Stimulated activated CD8-positive, alpha-beta memory T cell treated with anti-CD3 and anti-CD28 coated beads, Interleukin-4, amount 100 ng/mL, for 1 hour (primary cell): ENCODE measurements at places on chromosomes 7 and 10.

DNA sequence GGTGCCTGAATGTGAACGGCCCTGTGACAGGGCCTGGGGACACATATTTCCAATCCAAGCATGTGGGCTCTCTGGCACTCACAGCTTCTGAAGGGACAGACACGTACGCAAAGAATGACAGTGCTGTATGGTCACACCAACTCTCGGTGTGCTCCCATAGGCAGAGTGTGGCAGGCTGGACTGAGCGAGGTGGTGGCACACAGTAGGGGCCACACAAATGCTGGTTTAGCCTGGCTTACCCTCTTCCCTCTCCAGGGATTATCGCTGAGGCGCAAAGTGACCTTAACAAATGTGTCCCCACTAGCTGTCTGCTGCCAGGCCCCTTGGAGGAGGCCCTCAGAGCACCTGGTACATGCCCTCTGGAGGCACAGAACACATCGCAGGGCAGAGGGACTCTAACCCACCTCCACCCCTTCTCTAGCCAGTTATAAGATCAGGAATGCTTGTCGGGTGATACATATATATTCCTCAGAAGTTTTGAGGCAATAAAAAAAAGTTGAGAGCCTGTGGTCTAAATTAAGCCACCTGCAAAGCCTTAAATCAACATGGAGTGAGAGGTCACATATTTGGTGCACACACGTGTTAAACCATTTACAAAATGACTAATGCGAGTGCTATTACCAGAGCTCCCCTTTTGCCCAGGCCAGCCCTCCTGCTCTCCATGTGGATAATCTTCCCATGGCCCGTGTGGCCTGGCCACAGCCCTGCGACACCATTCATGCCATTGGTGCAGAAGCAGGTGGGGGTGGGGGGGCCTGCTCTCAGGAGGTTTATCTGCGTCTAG, 262.8 kb upstream of the GRB10 start:
- DNase-seq, result no peak

DNA sequence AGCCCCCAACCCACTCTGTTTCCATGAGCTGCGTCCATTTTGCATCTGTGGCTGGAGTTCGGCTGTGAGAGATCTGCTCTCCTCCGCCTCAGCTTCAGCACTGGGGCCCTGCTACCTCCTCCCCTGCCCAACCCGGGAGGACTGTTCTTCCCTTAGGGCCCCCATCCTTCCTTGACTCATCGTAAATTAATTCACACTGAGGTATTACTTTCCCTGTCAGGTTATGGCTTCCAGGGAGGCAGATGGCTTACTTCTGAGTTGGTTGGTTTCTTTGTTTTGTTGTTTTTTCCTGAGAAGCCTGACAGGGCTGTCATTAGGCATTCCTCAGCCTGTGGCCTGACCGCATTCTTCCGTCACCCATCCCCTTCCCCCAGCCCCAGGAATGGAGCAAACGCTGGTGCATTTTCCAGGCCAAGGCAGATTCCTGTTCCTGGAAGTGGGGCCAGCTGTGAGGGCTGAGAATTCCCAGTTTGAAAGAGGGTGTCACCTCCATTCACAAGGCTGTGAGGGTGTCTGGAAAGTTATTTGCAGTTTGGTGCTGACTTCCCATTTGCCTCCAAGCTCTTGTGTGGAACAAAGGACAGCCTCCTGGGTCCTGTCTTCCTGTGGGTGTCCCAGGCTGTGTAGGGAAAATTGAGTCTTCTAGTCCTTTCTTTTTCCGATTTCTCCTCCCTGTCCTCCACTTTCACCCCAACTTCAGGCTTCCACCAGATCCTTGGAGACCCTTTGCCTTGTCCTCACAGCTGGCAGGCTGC, 11.7 kb downstream of the CPA5 start:
- no peak for DNase-seq

GRCh38 chr10:14010769-14011574, 319.8 kb downstream of the FRMD4A start:
- DNase-seq, result no peak

DNA sequence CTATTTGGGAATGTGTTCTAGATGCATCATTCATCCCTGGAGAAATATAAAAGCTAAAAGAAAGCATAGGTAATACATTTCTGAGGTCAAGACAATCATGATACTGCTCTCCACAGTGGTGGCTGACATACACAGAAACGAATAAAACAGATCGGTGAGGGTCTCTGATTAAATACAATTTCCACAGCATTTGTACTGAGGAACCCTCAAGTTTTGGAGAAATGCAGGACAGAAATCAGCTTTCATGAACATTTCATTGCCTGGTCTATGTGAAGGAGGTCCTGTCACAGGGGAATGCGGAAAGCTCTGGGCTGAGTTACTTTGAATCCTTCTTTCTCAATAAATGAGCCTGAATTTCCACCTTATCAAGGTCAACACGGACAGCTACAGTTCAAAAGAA, 67.9 kb upstream of the ITGB1 start:
- no peak for DNase-seq

DNA sequence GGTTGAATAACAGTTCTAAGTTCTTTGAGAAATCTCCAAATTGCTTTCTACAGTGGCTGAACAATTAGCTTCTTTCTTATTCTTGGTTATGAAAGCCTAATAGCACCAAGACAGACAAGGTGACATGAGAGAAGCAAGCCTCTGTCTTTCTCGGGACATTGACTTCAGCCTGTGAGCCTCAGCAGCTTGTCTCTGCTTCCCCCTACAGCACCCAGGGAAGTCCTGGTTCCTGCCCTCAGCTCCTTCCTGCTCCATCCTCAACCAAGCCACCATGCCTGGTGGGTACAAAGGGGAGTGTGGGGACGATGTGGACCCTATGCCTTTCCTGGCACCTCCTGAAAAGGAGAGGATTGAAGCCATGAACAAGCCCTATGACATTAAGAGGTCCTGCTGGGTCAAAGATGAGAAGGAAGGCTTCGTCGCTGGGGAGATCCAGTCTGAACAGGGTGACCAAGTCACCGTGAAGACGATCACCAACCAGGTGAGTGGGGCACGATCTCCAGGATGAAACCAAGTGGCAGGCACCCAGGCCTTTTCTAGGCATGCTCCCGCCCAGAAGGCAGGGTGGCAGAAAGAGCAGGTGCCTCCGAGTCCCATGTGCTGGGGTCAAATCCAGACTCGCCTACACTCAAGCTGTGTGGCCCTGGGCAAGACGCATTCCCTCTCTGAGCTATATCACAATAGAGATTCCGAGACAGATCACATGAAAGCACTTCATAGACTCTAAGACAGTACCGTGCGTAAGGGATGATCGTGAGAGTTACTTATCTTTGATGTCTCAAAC, 30.8 kb upstream of the KPNA7 start:
- DNase-seq, result no peak

GRCh38 chr10:43398939-43399319, 10.1 kb downstream of the HNRNPF start:
- no peak for DNase-seq

GRCh38 chr7:17129218-17129617, 169.2 kb upstream of the AHR start:
- DNase-seq, result no peak

DNA sequence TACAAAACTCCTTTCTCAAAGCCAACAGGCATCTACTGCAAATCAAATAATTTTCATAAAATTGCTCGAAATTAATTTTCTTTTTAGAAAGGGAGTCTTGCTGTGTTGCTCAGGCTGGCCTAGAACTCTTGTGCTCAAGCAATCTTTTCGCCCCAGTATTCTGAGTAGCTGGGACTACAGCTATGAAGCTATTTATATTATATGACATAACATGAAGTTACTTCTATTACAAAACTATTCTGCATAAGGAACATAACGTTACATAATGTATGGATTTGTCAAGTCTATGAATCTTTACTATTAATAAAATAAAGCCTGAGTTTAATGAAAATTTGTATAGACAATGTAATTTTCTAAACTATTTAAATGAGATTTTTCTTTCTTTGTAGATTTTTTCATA, 415.0 kb downstream of the PARD3 start:
- DNase-seq, result no peak

GRCh38 chr10:126476246-126476645, 88.0 kb upstream of the ADAM12 start:
- DNase-seq, result no peak

DNA sequence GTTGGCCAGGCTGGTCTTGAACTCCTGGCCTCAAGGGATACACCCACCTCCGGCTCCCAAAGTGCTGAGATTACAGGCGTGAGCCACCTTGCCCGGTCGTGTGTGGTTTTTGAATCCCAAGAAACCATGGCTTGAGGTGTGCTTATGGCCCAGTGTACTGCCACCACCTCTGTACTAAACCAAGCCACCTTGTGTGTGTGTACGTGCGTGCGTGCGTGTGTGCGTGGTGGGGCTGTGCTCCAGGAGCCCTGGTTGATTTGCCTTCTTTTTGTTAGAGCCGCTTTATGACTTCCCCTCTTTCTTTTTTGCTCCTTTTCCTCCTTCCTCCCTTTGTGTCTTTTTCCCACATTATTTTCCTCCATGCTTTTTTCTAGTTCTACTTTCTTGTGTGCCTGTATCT, 121.4 kb downstream of the CAMK1D start:
- DNase-seq, result no peak

DNA sequence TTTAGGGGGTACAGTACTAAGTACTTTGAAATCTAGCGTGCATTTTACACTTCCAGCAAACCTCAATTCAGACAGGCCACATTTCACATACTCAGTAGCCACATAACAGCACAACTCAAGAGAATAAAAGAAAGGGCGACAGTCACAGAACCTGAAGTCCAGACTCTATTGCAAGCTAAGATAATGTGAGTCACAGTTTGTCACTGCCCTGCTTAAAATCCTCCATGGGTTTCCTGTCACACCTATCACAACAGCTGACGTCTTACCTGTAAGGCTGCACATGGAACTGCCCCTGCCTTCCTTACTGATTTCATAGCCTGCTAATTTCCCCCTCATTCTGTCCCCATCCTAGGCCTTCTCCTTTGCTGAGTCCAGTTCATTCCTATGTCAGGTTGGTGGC, 16.1 kb upstream of the CDK14 start:
- DNase-seq, result no peak

DNA sequence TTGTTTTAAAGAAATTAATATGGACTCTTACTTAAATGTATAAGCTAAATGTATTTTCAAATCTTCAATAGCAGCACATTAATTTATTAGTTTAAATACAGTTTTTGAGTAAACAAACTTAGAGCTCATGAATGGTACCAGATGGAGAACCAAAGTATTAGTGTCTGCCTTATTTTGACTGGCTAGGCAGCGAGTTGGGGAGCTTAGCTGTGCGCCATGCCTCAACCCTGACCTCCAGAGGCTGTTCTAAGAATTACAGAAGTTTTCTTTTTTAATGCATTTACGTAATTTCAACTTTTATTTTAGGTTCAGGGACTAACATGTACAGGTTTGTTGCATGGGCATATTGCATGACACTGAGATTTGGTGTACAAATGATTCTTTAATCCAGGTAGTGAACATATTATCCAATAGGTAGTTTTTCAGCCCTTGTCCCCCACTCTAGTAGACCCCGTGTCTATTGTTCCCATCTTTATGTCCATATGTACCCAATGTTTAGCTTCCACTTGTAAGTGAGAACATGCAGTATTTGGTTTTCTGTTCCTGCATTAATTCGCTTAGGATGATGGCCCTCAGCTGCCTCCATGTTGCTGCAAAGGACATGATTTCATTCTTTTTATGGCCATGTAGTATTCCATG, 166.8 kb downstream of the IQUB start:
- no peak for DNase-seq

- no peak for DNase-seq
Measured at GRCh38 chr7:93723424-93724124, 149.1 kb upstream of the CALCR start.

- no peak for DNase-seq
Measured at GRCh38 chr7:88041583-88041982, 107.5 kb downstream of the ADAM22 start.

GRCh38 chr10:71864911-71865361, 13.9 kb upstream of the PSAP start:
- DNase-seq, result no peak

- DNase-seq, result no peak
Measured at GRCh38 chr7:131327049-131327625, 539 bp upstream of the MKLN1 start.

GRCh38 chr10:43123361-43124093, 14.7 kb upstream of the CSGALNACT2 start:
- DNase-seq, result no peak

GRCh38 chr7:8365499-8366110, 67.8 kb upstream of the NXPH1 start:
- no peak for DNase-seq

- DNase-seq, result no peak
Measured at GRCh38 chr7:101933688-101934121, 116.3 kb downstream of the CUX1 start.

GRCh38 chr10:12327074-12327473, 22.3 kb upstream of the CAMK1D start:
- no peak for DNase-seq

GRCh38 chr7:770741-771166, 43.7 kb upstream of the PRKAR1B start:
- DNase-seq, result no peak

DNA sequence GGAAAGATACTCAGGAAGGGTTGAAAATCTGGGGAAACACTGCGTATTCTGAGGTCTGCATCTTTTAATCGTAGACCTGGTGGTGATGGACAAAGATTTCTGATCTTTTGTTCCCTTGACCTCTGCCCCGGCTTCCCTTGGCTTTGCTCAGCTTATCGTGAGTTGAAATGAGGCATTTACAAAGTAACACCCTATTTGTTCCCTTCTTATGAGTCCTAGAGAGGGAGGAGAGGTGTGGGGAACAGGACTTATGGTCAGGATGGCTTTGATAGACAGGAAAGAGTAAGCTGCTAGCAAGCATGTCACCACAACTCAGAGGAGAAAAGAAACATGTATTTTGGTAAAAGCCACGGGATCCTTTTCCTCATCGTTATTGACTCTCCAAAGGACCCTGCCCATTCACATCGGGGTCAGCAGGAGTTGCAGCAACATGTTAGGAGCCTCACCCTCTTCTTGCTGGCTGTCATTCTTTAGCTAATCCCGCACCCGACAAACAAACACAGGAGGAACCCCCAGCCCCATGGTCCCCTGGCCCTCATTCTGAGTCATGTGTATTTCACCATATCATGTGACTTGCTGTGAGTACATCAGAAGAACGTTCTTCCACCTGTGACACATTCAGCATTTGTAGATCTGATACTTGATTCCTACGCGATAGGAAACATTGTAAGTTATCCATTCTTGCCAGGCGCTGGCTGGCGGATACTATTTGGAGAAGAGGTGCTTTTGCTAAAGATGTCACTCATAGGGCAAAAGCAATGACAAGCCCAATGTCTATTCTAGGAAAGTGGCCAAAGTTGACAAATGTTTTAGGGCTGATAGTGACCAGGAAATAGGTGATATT, 170.1 kb downstream of the RTKN2 start:
- no peak for DNase-seq
